Activated naive CD8-positive, alpha-beta T cell treated with anti-CD3 and anti-CD28 coated beads, Interleukin-2, amount 10 ng/mL, durations not matched to agents 7 days and 5 days (primary cell): ENCODE measurements at places on chromosomes 5 and 9. TPM values are rescaled to one million over a fixed set of nuclear protein-coding genes. Genes with fewer than 3 reads are reported as not detected.
A peak's percentile ranks its signal among the peaks of the same experiment; 100 is the strongest.

GRCh38 chr5:63554191-63554590 is 408.1 kb downstream of the HTR1A start:
- no peak for DNase-seq

The CTXN3 gene
- not detected for total RNA-seq

DNA sequence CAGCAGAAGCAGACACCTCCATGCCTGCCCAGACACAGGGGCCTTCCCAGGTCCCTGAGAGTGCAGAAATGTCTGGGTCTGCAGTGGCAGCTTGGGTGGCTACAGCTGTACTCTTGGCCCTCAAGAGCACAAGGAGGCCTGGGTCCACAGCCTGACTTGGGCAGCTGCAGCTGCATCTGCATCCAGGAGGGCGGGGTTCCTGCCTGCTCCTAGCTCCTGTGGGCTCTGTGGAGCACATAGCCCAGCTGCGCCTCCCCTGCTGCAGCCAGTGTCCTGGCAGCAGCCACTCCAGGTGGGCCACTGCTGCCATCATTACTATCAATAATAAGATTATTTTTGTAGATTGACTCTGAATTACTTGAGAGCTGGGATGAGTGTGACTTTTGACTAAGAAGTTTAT is 162.0 kb upstream of the PTCH1 start:
- DNase-seq: no peak

- DNase-seq: no peak
Measured at GRCh38 chr5:168691891-168692290, 112.7 kb upstream of the PANK3 start.

The ANKRD18B gene
- total RNA-seq: not detected

- no peak for DNase-seq
Measured at GRCh38 chr5:107557051-107557658, 113.6 kb downstream of the EFNA5 start.

DNA sequence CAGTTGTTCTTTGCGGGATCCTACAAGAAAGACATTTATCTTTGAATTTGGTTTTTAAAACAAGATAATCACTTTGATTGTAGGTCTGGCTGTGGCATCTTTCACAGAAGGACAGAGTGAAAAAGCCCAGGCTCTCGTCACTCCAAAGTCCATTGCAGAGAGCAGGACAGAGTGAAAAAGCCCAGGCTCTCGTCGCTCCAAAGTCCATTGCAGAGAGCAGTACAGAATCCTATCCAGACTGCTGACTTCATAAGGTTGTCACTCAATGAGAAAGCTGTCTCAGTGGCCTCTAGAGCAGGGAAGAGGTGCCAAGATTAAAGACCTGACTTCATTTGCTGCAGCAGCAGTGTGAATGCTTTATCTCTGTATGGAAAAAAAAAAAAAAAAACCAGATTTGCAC is 16.3 kb upstream of the GPX8 start:
- no peak for DNase-seq

DNA sequence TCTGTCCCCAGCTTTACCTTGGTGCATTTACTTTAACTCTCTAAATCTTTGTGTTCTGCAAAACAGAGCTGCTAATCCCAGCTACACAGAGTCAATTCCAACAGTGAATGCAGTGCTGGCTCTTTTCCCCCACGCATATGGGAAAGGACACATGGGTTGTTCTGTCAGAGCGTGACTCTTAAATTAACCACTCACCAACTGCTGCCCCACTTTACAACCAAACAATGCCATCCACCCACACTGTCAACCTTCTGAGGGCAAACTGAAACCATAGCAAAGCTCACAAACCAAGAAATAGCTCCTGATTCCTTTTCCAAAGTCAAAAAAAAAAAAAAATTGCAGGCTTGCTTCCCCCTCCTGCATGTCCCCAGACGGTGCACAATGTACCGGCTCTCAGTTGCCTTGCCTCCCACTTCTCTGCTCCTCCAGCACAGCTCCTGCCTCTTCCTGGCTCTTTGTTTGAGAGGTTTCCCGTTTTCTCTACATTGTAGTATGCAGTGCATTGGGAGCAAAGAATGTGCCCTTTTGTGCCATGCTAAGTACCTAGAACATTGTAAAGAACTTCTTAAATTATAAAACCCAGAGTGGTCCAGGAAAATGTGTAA is 151.5 kb upstream of the DAPK1 start:
- DNase-seq: no peak

- DNase-seq: no peak
Measured at GRCh38 chr5:175717837-175718236, 60.0 kb downstream of the HRH2 start.

GRCh38 chr9:4095484-4095883 is 204.4 kb downstream of the GLIS3 start:
- no peak for DNase-seq

The IL3 gene
- total RNA-seq: not detected

The SLIT3 gene
- not detected for total RNA-seq

The ABLIM3 gene
- not detected for total RNA-seq

The ROPN1L gene
- total RNA-seq: 1.4 TPM

The AFAP1L1 gene
- 0.09 TPM for total RNA-seq

The SPOCK1 gene
- not detected for total RNA-seq

The C9 gene
- total RNA-seq: not detected

The PCDHB4 gene
- not detected for total RNA-seq

DNA sequence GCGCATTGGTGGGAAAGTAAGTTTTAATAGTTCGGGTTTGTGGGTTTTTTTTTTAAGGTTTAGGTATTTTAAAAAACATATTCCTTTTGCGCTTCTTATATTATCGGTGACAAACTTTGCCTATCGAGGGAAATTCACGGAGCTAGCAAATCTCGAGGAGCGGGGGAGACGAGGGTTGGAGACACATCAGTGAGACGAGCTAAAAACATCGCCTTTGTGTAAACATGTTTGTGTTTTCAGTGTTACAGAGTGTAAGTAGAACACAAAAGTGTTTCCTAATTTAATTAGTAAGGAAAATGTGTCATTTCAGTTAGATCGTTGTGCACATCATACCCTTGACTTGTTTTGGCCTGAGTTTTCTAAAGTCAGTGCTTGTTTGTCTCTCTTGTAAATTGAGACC is 945 bp downstream of the BTF3 start:
- DNase-seq: no peak

DNA sequence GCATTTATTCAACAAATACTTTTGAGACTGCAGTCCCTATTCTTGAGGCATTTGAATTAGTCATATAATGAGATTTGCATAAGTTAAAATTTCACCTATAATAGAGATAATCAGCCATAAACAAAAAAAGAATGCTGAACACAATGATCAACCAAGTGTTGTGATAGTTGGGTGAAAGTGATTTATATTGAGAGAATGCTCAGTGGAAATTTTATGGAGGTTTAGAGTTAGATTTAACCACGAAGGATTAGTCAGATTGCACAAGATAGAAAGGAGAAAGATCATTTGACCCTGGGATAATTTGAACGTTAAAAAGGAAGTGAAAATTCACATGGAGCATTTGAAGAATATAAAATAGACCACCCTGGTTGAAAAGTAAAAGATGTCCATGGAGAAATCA is 356.2 kb downstream of the NPR3 start:
- no peak for DNase-seq

The IFNA13 gene
- not detected for total RNA-seq

DNA sequence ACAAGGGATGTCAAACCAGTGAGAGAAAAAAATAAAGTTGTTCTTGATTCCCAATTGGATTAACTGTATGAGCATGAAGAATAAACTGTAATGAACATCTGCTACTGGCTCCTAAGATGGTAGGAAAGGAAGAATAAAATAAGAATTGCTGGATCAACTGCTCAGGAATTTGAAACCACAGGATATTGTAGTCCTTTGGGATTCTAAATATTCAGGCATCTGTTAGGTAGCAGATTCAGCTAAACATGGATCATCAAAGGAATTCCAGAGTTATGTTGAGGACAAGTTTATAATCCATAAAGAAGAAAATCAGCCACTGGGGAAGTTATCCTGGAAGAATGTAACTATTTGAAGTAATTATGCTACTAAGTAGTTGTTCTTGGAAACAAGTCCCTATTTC is 65.8 kb downstream of the ISL1 start:
- no peak for DNase-seq

- no peak for DNase-seq
Measured at GRCh38 chr5:154039458-154039829, 677 bp downstream of the MFAP3 start.

DNA sequence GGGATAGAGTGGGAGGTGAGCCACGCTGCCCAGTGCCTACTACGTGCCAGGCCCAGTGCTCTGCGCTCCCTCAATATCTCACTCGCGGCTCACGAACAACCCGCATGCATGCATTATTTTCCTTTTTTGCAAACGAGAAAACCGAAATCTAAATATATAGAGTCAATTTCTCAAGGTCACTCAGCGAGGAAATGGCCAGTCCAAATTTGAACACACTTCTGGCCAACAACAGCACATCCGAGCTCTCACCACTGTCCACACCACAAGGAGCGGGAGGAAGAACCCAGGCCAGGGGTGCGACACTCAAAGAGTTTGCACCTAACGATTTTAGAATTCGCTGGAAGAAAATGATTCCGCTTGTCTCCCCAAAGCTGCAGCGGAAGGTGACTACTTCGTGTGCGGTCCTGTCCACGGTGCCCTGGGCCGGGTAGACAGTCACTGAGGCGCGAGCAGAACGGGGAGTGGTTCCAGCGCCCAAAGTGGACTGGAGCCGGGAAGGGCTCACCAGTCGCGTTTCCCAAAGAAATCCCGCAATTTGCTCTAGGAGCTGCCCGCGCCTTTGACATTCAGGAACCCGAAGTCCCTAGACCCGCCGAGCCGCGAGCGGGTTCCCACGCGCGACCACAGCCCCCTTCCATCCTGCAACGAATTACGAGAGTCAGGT is 1.1 kb upstream of the TLX3 start:
- peak; percentile 35 for DNase-seq

DNA sequence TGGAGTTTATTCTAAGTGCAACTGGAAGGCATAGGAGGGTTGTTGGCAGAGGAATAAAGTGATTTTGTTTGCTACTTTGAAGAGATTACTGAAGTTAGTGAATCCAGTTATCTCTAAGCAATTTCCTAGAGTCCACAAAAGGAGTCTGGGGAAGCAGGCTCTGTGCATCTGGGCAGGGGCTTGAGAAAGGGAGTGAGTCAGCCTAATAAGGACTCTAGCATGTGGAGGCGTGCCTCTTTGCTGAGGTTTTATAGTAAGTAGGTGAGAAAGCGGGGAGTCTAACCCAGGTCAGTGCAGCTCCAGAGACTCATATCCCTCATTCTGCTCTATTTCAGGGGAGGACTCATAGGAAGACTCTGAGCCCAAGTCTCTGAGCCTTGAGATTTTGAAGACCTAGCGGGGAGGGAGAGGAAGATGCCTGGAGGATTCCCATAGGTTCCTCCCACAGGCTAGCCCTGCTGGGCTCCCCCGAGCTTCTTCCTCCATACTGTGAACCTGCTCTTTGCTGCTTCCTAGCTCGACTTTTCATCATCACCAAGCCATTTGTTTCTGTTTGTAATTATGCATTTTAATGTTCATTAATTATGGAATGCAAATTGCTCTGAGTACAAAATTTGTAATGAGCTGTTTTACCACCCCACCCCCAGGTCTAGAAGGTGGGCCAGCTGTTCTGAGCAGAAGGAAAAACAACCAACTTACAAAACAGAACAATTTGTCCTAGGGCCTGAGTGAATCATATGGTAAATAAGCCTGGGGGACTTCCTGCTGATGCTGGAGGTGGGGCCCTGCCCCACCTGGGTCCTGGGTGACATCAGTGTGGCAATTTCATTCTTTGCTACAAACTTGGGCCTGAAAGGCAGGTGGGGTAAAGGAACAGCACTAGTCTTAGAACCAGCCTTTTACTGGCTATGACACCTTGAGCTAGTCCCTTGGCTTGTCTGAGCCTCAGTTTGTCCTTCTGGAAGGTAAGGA is 150.2 kb downstream of the TRIM32 start:
- DNase-seq: no peak

DNA sequence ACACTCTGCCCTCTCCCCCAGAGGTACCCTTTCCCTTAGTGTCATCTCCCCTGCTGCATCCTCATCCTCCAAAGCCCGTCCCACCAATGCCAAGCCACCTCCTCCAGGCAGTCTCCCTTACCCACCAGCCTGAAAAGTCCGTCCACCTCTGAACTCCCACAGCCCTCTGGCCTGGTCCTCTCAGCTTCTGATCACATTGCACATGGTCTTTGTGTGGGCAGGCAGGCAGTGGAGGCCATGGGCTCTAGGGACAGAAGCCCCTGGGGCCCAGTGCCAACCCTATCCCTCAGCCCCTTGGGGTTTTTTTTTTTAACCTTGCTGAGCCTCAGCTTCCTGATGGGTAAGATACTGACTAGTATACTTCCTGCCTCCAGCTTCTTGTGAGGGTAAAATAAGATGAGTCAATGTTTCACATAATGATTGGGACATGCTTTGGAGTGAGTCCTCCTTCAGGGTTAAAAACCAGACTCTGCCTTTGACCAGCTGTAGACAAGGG is 19.4 kb downstream of the CSF1R start:
- DNase-seq: no peak

- DNase-seq: no peak
Measured at GRCh38 chr9:128065907-128066712, 1.0 kb downstream of the NAIF1 start.

DNA sequence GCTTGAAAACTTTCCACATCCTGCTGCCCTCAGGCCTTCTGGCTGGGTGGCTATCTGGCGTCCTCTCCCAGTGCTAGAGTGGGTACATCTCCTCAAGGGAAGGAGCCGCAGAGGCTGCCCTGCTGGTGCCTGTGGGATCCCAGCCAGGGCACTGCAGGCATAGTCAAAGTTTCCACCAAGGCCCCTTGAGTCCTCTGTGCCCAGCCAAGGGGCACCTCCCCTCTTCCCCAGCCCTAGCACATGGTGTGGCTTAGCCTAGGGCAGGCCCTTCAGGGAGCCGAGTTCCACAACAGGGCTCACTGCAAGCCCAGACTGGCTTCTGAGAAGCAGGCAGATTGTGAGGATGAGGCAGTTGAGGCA is 103.2 kb downstream of the RGS3 start:
- peak; percentile 23 for DNase-seq

DNA sequence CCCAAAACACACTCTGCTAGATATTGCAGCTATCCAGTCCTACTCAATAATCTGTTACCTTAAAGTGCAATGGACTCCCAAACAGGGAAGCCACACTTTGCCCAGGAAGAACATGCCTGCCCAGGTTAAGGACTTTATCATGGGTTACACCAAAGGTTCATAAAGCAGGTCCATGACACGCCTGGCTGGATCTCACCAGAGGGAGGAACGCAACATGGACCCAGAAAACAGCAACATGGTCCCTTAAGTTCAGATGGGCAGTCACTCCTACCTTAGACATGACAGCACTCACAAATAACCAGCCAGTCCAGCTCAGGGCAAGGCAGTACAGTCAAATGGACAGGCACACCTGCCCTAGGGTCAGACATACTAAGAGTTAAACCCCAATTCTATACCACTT is 3.8 kb downstream of the P4HA2 start:
- DNase-seq: no peak

The GRHPR gene
- 67.9 TPM for total RNA-seq

The BARHL1 gene
- total RNA-seq: not detected

The PPP2R2B gene
- 5.3 TPM for total RNA-seq

- DNase-seq: no peak
Measured at GRCh38 chr9:105027084-105027483, 99.1 kb upstream of the ABCA1 start.
